ENCODE measurements at places on chromosomes 12 and 14.

DNA sequence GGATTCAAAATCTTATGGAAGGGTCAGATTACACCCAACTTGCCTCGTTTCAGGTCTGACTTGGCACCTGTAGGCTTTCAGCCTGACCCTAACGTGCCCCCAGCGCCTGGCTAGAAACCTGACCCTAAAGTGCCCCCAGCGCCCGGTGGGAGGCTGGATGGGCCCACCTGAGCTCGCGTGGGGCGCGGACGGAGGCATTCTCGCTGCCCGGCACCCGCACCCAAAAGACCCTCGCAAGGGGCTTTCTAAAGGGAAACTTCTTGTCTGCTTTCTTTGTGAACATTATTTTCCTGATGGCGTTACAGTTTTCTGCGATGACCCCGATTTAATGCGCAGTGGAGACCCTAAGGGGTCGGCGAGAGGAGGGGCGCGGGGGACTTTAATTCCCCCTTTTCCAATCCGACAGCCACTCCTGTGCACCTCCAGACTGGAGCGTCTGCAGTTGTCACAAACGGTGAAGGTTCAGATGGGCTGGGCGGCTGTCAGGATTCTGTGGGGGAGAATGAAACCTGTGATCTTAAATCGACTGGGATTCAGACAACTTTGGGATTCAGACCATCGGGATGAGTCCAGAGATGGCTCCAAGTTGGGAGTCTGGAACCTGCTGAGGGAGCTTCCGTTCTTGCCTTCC, 751 bp upstream of the HRK start:
- DNase-seq: no peak

DNA sequence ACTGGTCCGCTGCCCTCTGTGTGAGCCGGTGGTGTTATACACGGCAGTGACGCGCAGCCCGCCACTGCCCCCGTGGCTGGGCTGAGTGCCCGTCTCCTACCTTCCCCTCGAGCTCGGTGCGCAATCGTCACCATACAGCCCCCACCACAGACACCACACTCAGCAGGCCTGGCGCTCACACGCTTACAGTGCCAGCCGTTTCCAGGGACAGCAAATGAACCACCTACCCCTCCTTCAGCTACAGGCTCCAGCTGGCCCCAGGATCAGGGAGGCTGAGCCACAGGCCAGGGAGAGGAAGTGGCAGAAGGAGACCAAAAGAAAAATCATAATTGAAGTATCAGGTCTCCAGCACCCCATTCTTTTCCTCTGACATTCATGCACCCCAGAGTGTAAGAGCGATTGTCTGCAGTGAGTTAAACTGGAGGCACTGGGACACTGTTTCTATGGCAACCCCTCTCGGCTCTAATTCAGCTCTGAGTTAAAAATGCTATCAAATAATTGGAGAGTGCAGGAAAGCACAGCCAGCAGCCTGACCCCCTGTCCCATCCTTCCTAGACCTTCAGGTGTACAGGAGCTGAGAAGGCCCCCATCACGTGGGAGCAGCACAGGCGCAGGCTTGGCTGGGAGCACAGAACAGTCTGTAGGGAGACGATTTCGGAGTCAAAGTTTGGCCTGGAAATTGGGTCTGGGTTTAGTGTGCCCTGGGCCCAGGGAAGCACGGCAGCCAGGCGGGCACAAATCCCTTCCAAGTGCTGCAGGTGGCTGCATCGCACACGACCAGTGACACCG, 18.0 kb downstream of the LRTM2 start:
- no peak for DNase-seq

GRCh38 chr12:62263966-62264365, 3.8 kb downstream of the USP15 start:
- DNase-seq: no peak

GRCh38 chr14:72709916-72710611, 183.8 kb downstream of the DPF3 start:
- no peak for DNase-seq

DNA sequence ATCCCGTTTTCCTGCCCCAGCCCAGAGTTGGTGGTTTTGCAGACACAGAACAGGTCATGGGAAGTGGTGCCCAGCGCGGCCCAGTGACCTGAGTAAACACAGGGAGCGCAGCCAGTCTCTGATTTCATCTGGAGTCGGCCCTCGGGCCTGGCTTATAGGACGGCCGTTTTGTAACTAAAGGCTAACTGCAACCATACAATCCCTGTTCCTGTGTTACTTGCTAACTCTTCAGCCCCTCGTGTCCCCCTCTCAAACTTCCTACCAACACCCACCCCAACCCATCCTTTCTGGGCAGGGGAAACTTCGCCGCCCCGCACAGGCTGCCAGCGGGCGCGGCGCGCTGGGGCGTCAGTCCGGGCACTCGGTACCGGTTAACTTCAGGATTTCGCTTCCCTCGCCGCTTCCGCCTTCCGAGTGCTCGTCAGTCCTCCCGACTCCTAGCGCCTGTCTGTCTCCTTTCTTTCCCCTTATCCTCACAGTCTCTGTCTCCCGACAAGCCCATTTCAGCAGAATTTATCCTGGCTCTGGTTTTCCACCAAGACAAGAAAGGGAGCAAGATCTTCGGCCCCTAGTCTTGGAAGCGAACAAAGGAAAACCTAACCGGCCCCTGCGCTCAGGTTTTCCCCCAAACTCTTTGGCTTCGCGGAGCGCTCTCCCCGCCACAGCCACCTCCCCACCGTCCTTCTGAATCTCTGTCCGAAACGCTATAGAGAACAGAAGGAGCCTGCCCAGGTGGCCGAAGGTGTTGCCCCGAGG, 2.0 kb downstream of the SIX1 start:
- DNase-seq: no peak

All from cortex of kidney (tissue), 1 donor.